Thoracic aorta (tissue), 2 donors: ENCODE measurements at places on chromosomes 1 and 21.

GRCh38 chr1:9174243-9174642, 45.3 kb upstream of the GPR157 start:
- no peak for DNase-seq

GRCh38 chr1:177809819-177810218, 160.0 kb downstream of the SEC16B start:
- DNase-seq = no peak

- DNase-seq = peak; percentile 3
Observed at GRCh38 chr1:109578947-109579443, 30.6 kb downstream of the GNAI3 start.

- DNase-seq = no peak
Observed at GRCh38 chr1:244054924-244055263, 3.8 kb downstream of the ZBTB18 start.

GRCh38 chr1:169782596-169782995, 12.1 kb downstream of the METTL18 start:
- DNase-seq = no peak

DNA sequence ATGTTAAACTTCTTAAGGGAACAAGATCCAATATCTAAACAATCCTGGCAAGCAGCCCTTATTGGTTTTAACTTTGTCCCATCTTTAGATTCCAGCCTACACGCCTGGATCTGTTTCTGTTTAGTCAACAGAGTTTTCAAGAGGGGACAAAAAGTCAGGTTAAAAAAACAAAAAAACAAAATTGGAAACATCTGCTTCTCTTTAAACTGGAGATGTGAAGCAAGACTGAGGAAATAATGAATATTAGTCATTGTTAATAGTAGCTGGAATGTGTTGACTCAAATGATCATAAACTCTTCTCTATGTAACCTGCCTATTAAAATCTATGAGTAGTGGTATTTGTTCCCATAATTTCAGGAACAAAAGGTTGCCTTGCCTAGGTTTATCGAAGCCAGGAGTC, 55.0 kb downstream of the NID1 start:
- no peak for DNase-seq

DNA sequence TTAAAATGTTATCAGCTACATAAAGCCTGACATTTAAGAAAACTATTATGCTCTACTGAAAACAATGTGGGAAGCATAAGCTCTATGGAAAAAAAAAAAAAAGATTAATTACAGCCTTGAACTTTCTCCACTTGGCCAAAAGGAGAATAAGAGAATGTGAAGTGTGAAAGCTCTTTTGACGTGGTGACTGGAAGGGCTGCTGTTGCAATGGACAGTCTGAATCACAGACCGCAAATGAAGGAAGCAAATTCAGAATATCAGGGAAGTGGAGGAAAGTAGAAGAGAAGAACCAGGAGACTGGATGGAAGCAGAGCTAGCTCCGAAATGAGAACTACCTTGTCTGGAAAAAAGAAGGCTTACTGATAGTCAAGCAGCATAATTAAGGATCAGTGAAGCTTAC, 106.8 kb downstream of the AK5 start:
- no peak for DNase-seq

DNA sequence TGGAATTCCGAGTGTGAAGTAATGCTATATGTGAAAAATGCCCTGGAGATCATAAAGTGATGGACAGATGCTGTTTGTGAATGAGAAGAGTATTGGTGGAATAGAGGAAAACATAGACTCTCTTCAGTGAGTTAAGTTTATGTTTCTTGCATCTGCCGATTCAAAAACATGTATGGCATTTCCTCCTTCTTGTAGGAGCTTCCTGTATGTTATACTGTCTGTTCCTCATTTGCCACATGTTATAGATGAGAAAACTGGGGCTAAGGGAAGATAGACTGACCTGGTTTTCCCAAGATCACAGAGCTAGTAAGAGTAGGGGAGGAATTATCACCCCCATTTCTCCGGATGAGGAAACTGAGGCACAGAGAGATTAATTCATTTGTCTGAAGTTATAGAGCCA, 41.1 kb upstream of the IL20 start:
- no peak for DNase-seq

- DNase-seq = no peak
Observed at GRCh38 chr1:64810001-64810400, 65.1 kb downstream of the RAVER2 start.

GRCh38 chr1:178126261-178126660, 32.4 kb downstream of the RASAL2 start:
- no peak for DNase-seq

GRCh38 chr1:166083887-166084286, 82.9 kb downstream of the FAM78B start:
- no peak for DNase-seq

DNA sequence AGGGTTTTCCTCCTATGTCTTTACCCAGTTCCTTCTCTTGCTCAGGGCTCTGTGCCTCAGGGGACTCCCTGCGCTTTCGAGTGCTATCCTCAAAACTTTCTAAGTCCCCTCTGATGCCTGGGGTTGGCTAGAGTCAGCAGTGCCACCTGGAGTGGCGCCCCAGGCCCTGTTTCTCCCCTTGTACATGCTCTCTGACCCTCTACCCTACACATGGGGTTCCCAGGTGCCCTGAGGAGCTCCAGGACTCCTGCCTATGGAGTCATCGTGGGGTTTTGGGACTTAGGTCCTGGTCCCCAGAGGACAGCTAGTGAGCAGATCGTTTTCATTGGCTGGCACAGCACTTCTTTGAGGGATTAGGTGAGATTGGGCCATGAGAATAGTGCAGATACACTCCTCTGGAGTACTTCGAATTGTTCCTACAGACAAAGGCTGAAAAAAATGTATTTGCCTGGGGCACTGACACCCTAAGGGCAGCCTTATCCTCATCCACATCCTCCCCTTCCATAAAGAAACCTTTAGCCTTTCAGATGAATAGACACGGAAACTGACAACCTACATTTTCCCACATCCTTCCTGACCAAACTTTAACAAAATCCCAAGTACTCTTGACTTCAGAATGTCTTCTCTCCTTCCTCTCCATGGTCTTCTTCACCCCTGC, 41.5 kb downstream of the LGR6 start:
- no peak for DNase-seq

- no peak for DNase-seq
Observed at GRCh38 chr21:36472377-36472776, 7.5 kb downstream of the CLDN14 start.

DNA sequence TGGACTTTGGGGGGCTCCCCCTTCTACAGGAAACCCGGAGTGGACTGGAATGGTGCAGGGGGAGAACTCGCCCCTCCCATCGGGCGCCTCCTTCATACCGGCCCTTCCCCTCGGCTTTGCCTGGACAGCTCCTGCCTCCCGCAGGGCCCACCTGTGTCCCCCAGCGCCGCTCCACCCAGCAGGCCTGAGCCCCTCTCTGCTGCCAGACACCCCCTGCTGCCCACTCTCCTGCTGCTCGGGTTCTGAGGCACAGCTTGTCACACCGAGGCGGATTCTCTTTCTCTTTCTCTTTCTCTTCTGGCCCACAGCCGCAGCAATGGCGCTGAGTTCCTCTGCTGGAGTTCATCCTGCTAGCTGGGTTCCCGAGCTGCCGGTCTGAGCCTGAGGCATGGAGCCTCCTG, at the start of gene TNFRSF14:
Gene TNFRSF14 (plus strand): TSS at position 95 of the 401 bp plus-strand sequence. CDS start 294 bp downstream, at position 389.
- no peak for DNase-seq

GRCh38 chr1:119361205-119361604, 7.4 kb upstream of the HAO2 start:
- DNase-seq = no peak

- DNase-seq = no peak
Observed at GRCh38 chr1:247121382-247121781, 17.2 kb upstream of the ZNF669 start.

DNA sequence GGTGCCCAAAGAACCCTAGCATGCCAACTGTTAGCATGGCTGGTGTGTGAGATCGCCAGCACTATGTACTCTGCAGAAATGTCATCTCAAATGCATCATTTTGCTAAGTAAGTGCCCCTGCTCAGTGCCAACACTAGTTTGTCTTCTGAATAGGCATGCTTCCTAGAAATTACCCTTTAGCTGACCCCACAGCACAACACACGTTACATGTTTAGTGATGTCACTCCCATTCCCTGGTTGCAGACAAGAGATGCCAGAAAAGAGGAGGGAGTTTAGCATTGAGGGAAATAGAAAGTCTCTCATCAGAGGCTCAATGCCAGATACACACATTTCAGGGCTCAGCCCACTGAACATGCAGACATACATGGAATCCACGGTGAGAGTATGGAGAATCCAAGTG, 9.3 kb upstream of the ST6GALNAC3 start:
- DNase-seq = no peak

DNA sequence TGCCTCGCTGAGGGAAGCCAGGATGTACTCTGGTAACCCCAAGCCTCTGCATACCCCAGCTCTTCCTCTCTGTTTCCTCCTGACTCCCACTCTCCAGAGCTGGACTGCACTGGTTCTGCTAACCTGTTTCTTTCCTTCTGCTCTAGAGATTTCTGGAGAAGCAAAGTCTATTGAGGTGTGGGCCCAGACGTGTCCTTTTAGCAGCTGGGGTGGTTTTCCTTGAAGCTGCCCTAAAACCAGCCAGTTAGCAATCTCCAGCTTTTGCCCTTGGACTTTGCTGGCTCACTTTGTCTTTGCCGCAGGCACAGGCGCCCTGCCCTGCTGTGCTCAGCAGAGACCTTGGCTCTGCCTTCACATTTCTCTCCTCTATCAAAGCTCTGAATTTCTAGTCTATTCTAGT, 171.8 kb upstream of the IVNS1ABP start:
- DNase-seq = no peak

GRCh38 chr1:119758584-119758983, 10.1 kb downstream of the HMGCS2 start:
- no peak for DNase-seq

DNA sequence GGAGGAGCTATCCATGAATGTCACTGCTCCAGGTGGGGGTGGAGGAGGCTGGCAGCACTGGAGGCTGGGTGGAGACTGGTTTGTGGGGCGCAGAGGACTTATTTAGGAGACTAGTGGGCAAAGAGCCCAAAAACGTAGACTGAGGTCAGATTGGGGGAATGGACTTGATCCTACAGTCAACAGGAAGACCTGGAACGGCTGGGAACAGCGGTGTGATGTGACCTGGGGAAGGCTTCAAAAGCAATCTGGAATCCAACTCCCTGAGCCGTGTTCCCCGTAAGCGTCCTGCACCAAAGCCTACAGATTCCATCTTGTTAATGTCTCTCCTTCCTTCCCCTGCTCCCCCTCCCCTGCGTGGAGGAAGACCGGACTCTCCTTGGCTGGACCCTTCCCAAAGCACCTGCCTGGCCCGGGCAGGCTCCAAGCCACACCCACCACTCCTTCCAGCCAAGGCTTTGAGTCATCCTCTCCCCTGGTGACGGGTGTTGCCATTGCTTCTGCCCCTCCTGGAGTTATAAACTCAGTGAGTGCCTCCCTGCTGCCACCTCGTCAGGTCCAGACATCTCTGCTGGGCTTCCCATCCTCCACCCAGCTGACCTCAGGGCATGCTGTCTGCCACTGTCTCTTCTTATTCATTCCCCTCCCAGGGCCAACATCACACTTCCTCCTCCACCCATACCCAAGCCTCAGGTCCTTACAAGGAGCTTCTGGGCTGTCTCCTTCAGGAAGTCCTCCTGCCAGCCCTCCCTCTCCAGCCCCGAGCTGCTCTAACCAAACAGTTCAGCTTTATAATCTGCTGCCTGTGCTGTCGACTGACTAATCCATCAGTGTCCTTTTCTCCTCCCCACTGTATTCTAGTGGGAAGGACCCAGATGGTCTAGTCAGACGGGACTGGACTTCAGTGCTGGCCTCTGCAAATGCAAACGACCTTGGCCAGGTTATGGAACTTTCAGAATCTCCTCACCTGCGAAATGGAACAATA, 1.6 kb upstream of the CLSTN1 start:
- no peak for DNase-seq

- no peak for DNase-seq
Observed at GRCh38 chr1:234551032-234551378, 59.0 kb downstream of the IRF2BP2 start.

DNA sequence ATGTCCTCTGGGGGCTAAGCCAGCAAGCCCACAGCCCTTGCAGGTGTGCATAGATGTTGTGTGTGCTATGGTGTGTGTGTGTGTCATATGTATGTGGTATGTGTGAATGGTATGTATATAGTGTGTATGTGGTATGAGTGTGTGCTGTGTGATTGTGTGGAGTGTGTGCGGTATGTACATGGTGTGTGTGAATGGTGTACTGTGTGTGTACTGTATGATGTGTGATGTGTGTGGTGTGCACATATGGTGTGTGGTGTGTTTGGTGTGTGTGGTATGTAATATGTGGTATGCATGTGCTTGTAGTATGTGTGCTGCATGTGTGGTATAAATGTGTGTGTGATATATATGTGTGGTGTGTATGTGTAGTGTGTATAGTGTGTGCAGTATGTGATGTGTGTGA, 107.0 kb downstream of the CAPN8 start:
- no peak for DNase-seq

GRCh38 chr1:32249831-32250525, 1.1 kb upstream of the LCK start:
- no peak for DNase-seq

DNA sequence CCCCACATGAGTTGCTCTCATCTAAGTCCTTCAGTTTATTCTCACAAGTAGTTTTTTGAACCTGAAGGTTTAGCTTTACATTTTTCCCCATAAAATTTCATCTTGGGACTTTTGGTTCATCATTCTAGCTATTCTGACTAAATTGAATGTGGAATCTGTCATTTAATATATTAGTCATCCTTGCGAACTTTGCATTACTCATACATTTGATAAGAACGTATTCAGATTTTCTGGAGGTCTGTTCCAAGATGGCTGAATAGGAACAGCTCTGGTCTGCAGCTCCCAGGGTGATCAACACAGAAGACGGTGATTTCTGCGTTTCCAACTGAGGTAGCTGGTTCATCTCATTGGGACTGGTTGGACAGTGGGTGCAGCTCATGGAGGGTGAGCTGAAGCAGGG, 59.8 kb upstream of the CSF1 start:
- DNase-seq = no peak

DNA sequence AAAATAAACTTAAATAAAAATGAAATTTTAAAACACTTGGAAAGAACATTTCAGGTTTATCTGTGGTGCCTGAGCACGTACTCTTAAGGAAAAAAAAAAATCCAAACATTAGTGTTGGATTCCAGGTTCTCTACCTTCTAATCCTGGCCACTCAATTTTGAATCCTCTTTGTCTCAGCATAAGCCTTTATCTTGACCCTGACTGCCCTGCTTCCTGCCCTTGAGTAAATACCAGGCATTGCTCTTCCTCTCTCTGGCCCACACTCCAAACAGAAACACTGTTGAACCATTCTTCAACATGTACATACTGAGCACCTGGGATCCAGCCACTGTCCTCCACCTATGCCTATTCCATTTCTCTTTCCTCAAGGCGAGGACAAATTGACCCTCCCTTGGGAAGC, 11.4 kb upstream of the VANGL1 start:
- no peak for DNase-seq
